Fibroblast of villous mesenchyme (primary cell): ENCODE measurements at places on chromosomes 13 and 19. TPM values are rescaled to one million over a fixed set of nuclear protein-coding genes. Genes with fewer than 3 reads are reported as not detected.
A peak's percentile ranks its signal among the peaks of the same experiment; 100 is the strongest.

DNA sequence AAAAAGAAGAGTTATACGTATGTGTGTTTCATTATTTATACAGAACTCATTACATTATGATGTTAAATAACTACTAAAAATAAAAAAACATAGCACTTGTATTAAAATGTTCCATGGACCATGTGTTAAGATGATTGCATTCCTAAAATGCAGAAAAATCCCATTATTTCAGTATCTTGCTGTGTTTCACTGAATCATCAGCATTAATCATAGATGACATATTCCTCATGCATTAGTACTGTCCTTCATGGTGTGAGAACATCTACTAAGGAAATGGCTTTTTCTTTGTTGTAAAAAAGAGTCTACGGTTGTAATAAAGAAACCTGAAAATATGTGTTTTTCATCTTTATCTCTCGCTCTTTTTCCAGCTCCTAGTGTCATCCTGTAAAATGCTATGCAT, 416.5 kb downstream of the FGF14 start:
- no peak for DNase-seq

MYDGF gene
- total RNA-seq, result 179 and 205 TPM in 2 replicates

CPB2 gene
- total RNA-seq, result not detected in 2 replicates

ZNF569 gene
- total RNA-seq, result 6.1 and 8.2 TPM in 2 replicates

DNA sequence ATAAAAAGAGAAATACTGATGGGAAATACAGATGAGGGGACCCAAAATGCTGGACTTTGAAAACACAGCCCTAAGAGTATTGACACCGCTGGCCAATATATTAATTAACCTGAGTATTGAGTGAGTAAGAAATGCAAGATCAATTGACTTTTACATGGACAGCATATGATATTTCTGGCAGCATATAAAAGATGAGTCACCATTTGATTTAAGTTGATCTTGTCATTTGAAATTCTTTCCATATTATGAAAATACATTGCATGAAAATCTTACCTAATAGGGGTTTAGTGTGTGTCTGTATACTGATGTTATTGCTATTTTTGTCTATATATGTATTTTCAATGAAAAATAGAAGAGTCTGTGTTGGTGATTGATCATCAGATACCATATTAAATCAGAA, 619.6 kb downstream of the KCTD12 start:
- no peak for DNase-seq

PCDH17 gene
- under 0.01 and 0.86 TPM in 2 replicates for total RNA-seq

ZNF548 gene
- total RNA-seq, result 15.8 and 19.0 TPM in 2 replicates

DNA sequence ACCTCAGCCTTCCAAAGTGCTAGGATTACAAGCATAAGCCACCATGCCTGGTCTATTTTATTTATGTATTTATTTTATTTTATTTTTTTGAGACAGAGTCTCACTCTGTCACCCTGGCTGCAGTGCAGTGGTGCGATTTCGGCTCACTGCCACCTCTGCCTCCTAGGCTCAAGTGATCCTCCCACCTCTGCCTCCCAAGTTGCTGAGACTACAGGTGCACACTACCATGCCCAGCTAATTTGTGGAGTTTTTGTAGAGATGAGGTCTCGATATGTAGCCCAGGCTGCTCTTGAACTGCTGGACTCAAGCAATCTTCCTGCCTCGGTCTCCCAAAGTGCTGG, 10.3 kb upstream of the ADGRE5 start:
- DNase-seq, result no peak

- peak; percentile 25 for DNase-seq
Measured at GRCh38 chr13:80630685-80631121, 289.8 kb upstream of the SPRY2 start.

DNA sequence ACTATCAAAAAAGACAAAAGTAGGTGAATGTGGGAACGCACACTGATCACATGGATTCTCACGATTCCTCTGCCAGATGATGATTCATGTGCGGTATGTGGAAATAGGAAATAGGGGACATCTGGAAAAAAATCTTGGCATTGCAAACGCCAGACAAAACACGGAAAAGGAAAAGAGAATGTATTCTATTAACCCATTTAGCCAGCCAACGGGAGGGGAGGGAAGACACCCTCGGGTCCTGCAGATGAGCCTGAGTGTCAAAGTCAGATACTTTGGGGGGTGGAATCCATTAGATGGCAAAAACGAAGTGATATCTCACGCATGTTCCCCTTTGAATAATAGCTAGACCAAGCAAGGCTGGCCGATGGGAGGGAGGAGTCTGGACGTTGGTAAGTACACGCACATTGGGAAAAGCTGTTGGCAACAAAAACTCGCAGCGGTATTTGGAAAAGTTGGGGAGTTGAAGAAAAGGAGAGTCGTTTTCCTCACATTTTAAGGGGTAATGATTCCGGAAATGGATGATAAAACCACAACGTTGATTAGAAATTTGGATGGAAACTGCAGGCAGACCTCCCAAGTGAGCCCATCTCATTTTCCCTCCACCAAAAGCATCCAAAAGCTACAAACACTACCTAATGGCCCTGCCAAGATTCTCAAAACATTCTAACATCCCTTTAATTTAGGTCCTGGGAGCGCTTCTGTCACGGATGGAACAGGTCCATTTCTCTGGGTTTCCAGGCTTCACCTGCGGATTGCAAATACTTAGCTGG, 73.6 kb downstream of the COL4A1 start:
- DNase-seq, result peak; percentile 96

DNA sequence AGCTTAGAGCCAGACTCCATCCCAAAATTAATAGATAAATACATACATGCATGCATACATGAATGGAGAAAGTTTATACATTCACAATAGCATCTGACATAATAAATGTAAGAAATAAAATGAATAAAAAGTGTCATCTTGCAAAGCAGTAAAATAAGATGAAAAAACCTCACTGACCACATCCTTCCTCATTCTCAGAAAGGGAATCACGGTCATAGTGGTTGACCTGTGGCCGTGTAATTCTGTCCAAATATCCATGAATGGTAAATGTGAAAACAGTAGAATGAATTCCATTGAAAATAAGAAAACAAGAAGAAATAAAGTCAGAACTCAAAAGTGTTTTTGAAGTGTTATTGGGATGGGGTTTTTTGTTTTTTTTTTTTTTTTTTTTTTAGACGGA, 9.8 kb upstream of the CDC42EP5 start:
- DNase-seq, result no peak

- DNase-seq, result peak; percentile 30
Measured at GRCh38 chr13:23628765-23629565, 58.8 kb downstream of the TNFRSF19 start.

ZNF221 gene
- 7.4 and 10.4 TPM in 2 replicates for total RNA-seq

DNA sequence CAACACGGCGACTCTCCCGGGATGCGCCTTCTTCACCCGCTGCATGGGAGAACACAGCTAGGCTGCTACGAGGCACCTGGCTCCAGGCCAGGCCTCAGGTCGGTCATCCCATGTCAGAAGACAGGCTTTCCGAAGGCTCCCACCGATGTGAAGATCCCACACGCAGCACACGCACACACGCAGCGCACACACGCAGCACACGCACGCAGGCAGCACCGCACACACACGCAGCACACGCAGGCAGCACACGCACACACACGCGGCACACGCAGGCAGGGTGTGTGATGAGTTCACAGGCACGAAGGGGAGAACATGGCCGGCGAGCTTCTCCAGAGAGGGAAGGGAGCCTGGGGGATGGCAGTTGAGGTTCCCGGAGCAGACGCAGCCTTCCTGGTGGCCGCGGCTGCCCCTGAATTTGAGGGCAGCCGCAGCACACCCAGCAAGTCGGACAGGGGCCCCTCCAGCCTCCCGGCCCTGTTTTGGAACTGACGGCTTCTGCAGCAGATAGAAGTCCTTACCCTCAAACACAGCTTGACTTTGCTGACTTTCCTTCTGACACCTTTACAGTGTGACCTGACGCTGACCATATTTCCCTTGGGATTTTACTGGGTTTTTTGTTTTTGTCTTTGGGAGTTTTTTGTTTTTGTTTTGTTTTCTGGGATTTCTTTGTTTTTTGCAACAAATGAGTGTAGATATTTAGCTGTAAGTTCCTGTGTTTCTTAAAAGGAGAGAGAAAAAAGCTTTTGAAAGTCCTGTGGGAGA, 55.9 kb downstream of the RASA3 start:
- peak; percentile 62 for DNase-seq

- no peak for DNase-seq
Measured at GRCh38 chr13:28658539-28658795, 463 bp upstream of the POMP start.

- DNase-seq, result peak; percentile 72
Measured at GRCh38 chr13:80340651-80341100, 250 bp downstream of the SPRY2 start.

DNA sequence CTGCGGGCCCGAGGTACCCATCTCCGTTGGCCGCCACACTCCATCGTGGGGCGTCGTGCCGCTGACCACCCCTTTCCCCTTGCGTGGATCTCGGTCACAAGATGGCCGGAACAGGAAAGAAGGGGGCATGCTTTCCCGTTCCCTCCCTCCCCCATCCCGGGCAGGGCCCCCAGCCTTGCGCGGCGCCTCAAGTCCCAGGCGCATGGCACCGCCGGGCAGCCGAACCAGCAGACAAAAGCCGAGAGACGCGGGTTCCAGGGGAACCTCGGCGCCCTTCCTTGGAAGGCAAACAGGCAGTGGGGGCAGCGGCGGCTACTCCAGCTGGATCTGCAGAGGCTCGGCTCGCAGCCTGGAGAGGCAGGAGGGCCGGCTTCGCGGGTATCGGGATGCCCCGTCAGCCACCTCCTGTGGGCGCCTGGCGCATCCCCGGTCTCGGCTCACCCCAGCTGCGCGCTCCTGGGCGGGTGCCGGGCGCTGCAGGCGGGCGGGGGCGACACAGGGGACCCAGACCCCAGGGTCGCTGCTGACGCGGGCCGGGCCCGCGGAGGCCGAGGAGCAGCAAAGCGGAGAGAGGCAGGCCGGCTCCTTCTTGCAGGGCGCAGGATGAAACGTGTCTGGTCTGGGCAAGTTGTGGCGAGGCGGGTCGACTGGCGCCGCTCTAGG, 439 bp downstream of the DZIP1 start:
- peak; percentile 49 for DNase-seq

GRCh38 chr13:89726690-89727435, 1620.6 kb upstream of the MIR17HG start:
- peak; percentile 11 for DNase-seq

GRCh38 chr13:111329641-111330040, 9.2 kb downstream of the TEX29 start:
- no peak for DNase-seq
